ENCODE measurements at places on chromosomes 2 and 18. TPM values are rescaled to one million over a fixed set of nuclear protein-coding genes. Genes with fewer than 3 reads are reported as not detected.
A peak's percentile ranks its signal among the peaks of the same experiment; 100 is the strongest.

GRCh38 chr18:74689251-74689650, 91.6 kb downstream of the ZNF407 start:
- no peaks in the 10 kb centered on the region for H3K4me1 ChIP-seq
- 0 out of 2 replicates have a peak, but pooled peaks cover 5% of the 10 kb centered on the region for H3K36me3 ChIP-seq
- H3K4me3 ChIP-seq, result no peak overlapping the region
- no peak for DNase-seq
- H3K27ac ChIP-seq, result no peak overlapping the region

- no peak overlapping the region for H3K27ac ChIP-seq
- H3K27me3 ChIP-seq, result peaks cover 13% of the 10 kb centered on the region
- no peaks in the 10 kb centered on the region for H3K4me1 ChIP-seq
- H3K36me3 ChIP-seq, result no peaks in the 10 kb centered on the region
- DNase-seq, result no peak
- H3K4me3 ChIP-seq, result no peak overlapping the region
These were observed 4.7 kb downstream of the CDK5R2 start for GRCh38 chr2:218964041-218964771.

The GATA6 gene
- total RNA-seq, result 0.05 TPM

- no peaks in the 10 kb centered on the region for H3K27me3 ChIP-seq
- H3K27ac ChIP-seq, result no peak overlapping the region
- no peaks in the 10 kb centered on the region for H3K4me1 ChIP-seq
- no peaks in the 10 kb centered on the region for H3K36me3 ChIP-seq
- no peak overlapping the region for H3K4me3 ChIP-seq
These were observed 683.0 kb downstream of the SLC4A3 start for GRCh38 chr2:220310451-220310861.

- H3K27ac ChIP-seq, result no peak overlapping the region
- no peaks in the 10 kb centered on the region for H3K4me1 ChIP-seq
- H3K4me3 ChIP-seq, result no peak overlapping the region
These were observed 73.1 kb upstream of the PID1 start for GRCh38 chr2:229344151-229344551.

GRCh38 chr2:206257350-206257749, 17.1 kb upstream of the ZDBF2 start:
- H3K27ac ChIP-seq, result no peak overlapping the region
- no peak overlapping the region for H3K4me3 ChIP-seq

- no peak for DNase-seq
- no peaks in the 10 kb centered on the region for H3K36me3 ChIP-seq
- H3K4me1 ChIP-seq, result no peaks in the 10 kb centered on the region
- no peaks in the 10 kb centered on the region for H3K27me3 ChIP-seq
- H3K27ac ChIP-seq, result no peak overlapping the region
These were observed 165.7 kb downstream of the CPS1 start for GRCh38 chr2:210722092-210722491.

The GYPC gene
- 85.2 TPM for total RNA-seq

GRCh38 chr2:216493334-216493685, 5.3 kb upstream of the RPL37A start:
- no peak overlapping the region for H3K4me3 ChIP-seq
- H3K27me3 ChIP-seq, result no peaks in the 10 kb centered on the region
- peak overlapping the region; percentile 82 for H3K27ac ChIP-seq
- peaks cover 36% of the 10 kb centered on the region for H3K4me1 ChIP-seq
- DNase-seq, result no peak
- H3K36me3 ChIP-seq, result no peaks in the 10 kb centered on the region

- DNase-seq, result no peak
- no peak overlapping the region for H3K4me3 ChIP-seq
- no peak overlapping the region for H3K27ac ChIP-seq
- no peaks in the 10 kb centered on the region for H3K36me3 ChIP-seq
- H3K27me3 ChIP-seq, result no peaks in the 10 kb centered on the region
These were observed 471.9 kb upstream of the HS6ST1 start for GRCh38 chr2:128790541-128791001.

DNA sequence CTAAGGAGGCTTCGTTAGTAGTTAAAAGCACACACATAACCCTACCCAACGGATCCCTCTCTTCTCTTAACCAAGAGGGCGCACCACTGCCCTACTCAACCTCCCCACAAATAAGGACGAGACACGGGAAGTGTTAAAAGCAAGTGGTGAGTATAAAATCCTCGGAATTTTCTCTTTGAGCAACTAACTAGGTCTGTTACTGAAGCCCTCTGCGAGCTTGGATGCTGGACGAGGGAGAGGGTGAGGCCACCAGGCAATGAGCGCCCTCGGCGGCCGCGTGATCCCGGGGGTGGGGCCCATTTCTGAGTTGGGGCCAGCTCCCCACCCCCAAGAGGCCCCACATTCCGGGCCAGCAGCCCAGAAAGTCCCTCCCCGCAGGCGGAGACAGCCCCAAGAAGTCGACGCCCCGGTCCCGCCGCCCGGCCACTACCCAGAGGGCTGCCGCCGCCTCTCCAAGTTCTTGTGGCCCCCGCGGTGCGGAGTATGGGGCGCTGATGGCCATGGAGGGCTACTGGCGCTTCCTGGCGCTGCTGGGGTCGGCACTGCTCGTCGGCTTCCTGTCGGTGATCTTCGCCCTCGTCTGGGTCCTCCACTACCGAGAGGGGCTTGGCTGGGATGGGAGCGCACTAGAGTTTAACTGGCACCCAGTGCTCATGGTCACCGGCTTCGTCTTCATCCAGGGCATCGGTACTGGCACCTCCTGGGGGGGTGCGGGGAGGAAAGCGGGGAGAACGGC, at the start of gene CYBRD1:
Gene CYBRD1 (plus strand): TSS at position 423 of the 736 bp plus-strand sequence. CDS start 72 bp downstream, at position 495.
- H3K27me3 ChIP-seq, result no peaks in the 10 kb centered on the region
- no peak for DNase-seq
- H3K4me3 ChIP-seq, result peak within 1 kb of the TSS; percentile 95
- H3K4me1 ChIP-seq, result peaks cover 6% of the 10 kb centered on the region

GRCh38 chr2:60394463-60394862, 159.0 kb downstream of the BCL11A start:
- no peaks in the 10 kb centered on the region for H3K27me3 ChIP-seq
- H3K4me3 ChIP-seq, result no peak overlapping the region
- DNase-seq, result no peak
- H3K27ac ChIP-seq, result no peak overlapping the region

The GTF2A1L gene
- total RNA-seq, result not detected

The IL37 gene
- total RNA-seq, result not detected

The WDR7 gene
- 14.1 TPM for total RNA-seq

DNA sequence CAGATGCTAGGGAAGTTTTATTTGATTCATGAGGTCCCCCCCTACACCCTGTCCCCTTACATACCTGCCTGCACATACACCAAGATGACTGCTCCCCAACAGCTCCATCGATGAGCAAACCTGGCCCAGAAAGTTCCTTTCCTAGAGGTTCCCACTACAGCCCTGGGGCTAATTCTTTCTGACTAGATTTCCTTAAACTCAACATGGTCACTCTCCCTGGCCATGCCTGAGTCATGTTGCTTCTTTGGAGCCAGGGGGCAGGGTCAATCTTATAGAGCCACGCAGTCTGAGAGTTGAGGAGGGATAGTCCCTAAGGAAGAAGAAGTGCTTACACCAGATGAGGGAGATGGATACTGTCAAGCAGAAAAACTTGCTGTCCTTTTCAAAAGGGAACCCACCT, 67.7 kb upstream of the GLI2 start:
- no peaks in the 10 kb centered on the region for H3K4me1 ChIP-seq
- no peaks in the 10 kb centered on the region for H3K27me3 ChIP-seq
- DNase-seq, result no peak
- no peak overlapping the region for H3K27ac ChIP-seq
- H3K4me3 ChIP-seq, result no peak overlapping the region

DNA sequence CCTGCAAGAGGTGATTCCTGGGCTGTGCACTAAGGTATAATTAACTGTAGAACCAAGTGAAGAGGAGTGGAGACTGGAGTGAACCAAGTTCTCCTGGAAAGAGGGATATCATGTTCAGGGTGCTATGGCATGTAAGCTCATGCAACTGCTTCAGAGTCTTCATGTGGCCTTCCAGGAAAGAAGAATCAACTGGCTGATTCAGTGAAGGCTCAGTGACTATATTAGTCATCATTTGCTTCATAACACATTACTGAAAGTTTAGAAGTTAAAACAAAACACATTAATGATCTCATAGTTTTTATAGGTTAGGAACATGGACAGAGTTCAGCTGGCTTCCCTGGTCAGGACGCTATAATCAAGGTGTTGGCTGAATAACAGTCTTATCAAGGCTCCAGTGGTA, 1200.8 kb upstream of the GYPC start:
- H3K36me3 ChIP-seq, result no peaks in the 10 kb centered on the region
- no peak overlapping the region for H3K4me3 ChIP-seq
- H3K27me3 ChIP-seq, result no peaks in the 10 kb centered on the region
- no peak overlapping the region for H3K27ac ChIP-seq
- no peak for DNase-seq

GRCh38 chr2:200843993-200844948, 20.2 kb downstream of the CLK1 start:
- H3K27me3 ChIP-seq, result no peaks in the 10 kb centered on the region
- no peak overlapping the region for H3K4me3 ChIP-seq
- no peaks in the 10 kb centered on the region for H3K36me3 ChIP-seq
- H3K4me1 ChIP-seq, result no peaks in the 10 kb centered on the region

- H3K27ac ChIP-seq, result no peak overlapping the region
- H3K4me1 ChIP-seq, result no peaks in the 10 kb centered on the region
- DNase-seq, result no peak
These were observed 142.9 kb downstream of the PLCL1 start for GRCh38 chr2:197947219-197947757.

The TUBA3D gene
- total RNA-seq, result not detected

GRCh38 chr18:63763831-63764600, 11.2 kb upstream of the SERPINB7 start:
- H3K36me3 ChIP-seq, result no peaks in the 10 kb centered on the region
- no peaks in the 10 kb centered on the region for H3K4me1 ChIP-seq
- no peaks in the 10 kb centered on the region for H3K27me3 ChIP-seq
- H3K27ac ChIP-seq, result no peak overlapping the region

GRCh38 chr18:35005963-35006577, 35.1 kb upstream of the MAPRE2 start:
- no peak overlapping the region for H3K4me3 ChIP-seq
- no peaks in the 10 kb centered on the region for H3K27me3 ChIP-seq
- H3K27ac ChIP-seq, result no peak overlapping the region
- no peaks in the 10 kb centered on the region for H3K4me1 ChIP-seq
- H3K36me3 ChIP-seq, result no peaks in the 10 kb centered on the region

DNA sequence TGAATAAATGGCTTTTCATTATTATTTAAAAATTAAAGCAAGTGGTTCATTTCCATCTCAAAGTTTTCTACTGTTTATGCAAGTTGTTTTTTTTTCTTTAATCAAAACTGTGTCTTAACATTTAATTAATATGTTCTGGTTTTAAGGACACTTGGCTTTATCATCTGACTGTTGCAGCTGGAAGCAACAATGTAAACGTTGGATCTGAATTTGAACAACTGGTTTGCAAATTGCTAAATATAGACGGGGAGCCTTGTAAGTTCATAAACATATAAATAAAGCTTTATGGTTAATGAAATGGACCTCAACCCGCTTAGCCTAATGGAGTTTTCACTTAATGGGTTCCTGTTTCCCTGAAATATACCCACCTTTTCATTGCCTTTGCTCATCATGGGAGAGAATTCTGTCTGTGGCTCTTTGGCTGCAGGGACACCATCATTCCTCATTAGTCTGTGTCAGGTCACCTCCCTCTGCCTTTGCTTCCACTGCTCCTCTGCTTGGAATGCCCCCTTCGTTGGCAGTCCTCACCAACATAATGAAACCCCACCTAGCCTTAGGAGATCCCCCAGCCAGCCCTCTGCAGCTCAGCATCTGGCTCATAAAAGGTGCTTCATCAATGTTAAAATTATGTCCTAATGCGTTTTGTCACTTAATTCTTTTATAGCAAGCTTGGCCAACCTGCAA, 44.2 kb upstream of the DYNC2LI1 start:
- H3K36me3 ChIP-seq, result no peaks in the 10 kb centered on the region
- H3K4me3 ChIP-seq, result no peak overlapping the region
- H3K4me1 ChIP-seq, result no peaks in the 10 kb centered on the region
- no peak overlapping the region for H3K27ac ChIP-seq
- DNase-seq, result no peak

- no peak overlapping the region for H3K4me3 ChIP-seq
- no peaks in the 10 kb centered on the region for H3K4me1 ChIP-seq
- no peak for DNase-seq
- H3K27me3 ChIP-seq, result peaks cover 8% of the 10 kb centered on the region
- no peaks in the 10 kb centered on the region for H3K36me3 ChIP-seq
These were observed 584 bp upstream of the DNER start for GRCh38 chr2:229714736-229715541.

DNA sequence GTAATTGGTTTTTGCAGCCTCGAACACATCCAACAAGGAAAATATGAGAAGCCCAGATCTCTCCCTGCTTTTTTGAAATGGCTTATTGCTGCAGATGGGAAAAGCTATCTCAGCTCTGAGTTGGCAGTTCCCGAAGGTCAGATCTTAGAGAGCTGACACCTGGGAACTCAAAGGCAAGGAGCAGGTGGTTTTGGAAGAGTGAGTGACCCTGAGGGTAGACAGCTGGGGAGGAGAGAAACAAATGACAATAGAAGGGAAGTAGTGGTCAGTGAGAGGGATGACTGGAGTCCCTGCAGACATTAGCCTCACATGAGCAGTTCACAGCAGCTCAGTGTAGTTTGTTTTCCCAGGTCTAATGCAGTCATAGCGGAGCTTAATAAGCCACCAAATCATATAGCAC, 317.9 kb downstream of the STK39 start:
- H3K36me3 ChIP-seq, result no peaks in the 10 kb centered on the region
- H3K4me3 ChIP-seq, result no peak overlapping the region

- H3K27me3 ChIP-seq, result no peaks in the 10 kb centered on the region
- H3K4me1 ChIP-seq, result no peaks in the 10 kb centered on the region
- DNase-seq, result no peak
- no peaks in the 10 kb centered on the region for H3K36me3 ChIP-seq
- H3K27ac ChIP-seq, result no peak overlapping the region
- no peak overlapping the region for H3K4me3 ChIP-seq
These were observed 13.5 kb upstream of the CNOT11 start for GRCh38 chr2:101238930-101239759.

The DNAH7 gene
- total RNA-seq, result 0.31 TPM

- no peaks in the 10 kb centered on the region for H3K36me3 ChIP-seq
- H3K4me3 ChIP-seq, result no peak overlapping the region
- no peaks in the 10 kb centered on the region for H3K4me1 ChIP-seq
These were observed 443.4 kb downstream of the NYAP2 start for GRCh38 chr2:225842939-225843338.

Data from GM12878 (cell line).